EL (cell line): ENCODE measurements at places on chromosomes 6 and 20.

DNA sequence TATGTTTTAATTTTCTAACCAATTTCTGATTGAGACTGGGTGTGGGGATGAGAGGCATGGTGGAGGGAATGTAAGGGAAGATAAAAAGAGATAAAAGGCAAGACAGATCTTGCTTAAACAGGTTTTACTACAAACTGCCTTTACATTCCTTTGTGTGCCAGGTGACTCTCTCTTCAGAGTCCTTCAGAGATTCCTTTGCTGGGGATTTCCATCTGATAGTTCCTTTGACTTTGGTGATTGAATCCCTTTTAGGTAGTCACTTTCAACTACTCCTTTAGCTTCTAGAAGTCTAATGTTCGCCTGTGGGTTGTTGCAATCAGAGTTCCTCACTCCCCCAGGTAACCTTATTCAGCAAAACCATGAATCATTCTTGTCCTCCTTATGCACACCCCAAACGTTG lies 283.3 kb upstream of the MANEA start:
- DNase-seq: no peak

GRCh38 chr6:149211046-149211571 lies 106.4 kb upstream of the TAB2 start:
- peak; percentile 46 for DNase-seq

- no peak for DNase-seq
Measured at GRCh38 chr20:59015812-59016711, 3.2 kb upstream of the TUBB1 start.

- peak; percentile 98 for DNase-seq
Measured at GRCh38 chr6:109094416-109095035, at the start of gene SESN1. Gene SESN1 (minus strand): TSS chr6:109094846. CDS start chr6:109094073, 773 bp downstream.

- DNase-seq: no peak
Measured at GRCh38 chr6:19983374-19983773, 146.2 kb downstream of the ID4 start.

- no peak for DNase-seq
Measured at GRCh38 chr6:3636060-3636459, 115.5 kb downstream of the PXDC1 start.

DNA sequence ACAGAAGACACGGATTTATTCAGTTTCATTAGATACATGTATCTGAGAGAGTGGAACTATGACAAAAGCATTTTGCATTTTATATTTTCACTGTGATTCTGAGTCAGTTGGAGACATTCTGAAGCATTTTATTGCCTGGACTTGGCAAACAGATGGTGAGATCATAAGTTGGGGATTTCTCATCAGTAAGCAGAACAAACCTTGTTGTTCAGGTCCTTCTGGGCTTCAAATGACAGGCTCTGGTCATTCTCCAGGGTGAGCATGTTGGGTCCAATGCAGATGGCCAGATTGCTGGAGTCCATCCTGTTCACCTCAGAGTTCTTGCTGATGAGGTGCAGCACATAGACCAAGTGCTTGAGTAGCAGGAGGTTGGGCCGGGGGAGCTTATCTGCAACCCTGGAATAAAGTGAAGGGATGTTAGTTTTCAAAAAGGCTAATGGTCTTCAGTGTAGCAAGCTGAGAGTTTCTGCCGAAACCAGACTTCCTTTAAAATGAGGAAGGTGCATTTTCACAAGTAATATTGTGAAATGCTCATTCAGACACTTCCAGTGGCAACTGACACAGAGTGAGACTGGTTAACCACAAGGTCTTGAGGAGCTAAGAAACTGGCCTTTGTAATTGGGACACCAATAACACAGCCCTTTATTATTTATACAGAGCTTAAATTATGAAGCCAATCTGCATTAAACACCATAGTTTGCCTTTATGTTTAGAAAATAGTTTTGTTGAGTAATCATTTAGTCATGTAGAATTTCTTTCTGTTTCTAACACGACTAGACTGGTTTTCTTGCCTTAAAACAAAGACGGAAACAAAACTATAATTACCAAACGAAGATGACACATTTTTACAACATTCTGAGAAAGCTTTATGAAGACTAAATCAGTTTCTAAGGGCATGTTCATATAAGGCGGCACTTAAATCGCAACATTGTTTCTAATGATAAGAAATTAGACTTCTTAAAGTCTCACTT lies 5.6 kb downstream of the TAGAP start:
- peak; percentile 66 for DNase-seq

- peak; percentile 84 for DNase-seq
Measured at GRCh38 chr20:58651946-58652605, 993 bp downstream of the STX16 start.

DNA sequence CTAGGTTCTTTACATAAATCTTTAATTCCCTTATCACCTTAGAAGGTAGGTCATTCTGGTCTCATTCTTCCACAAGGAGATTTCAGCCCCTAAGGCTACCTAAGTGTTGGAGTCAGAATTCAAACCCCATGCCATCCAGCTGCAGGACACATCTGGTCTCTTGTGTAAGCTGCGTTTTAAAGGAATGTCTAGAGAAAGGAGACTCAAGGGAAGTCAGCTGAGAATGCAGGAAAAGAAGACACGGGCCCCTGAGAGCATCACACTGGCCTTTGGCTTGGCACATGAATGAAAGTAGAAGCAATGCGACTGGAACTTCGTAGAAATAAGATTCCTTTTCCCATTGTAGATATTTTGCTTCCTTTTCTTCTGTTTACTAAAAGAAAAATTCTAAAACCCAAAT lies 76.7 kb upstream of the SYNJ2 start:
- no peak for DNase-seq

DNA sequence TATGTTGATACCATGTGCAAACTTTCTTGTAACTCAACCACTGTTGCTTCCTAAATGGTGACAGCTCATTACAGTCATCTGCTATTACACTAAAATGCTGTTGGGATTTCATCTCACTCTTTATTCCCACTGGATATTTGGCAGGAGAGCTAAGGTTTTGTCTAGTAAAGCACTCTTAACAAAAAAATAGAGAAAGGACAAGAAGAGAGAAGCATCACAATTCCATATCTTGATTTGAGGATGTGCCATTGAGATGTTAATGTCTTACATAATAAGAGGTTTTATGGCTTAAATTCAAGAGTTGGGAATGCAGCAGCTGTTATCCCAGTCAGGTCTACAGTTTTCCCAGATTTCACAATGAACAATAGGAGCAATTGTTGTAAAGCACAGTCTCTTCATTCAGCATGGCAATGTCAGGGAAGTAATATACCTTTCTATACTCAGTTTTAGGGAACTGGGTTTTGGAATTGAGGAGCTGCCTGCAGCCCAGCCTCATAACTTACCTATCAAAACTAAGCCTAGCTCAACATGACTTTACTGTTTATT lies 134.9 kb downstream of the ISM1 start:
- no peak for DNase-seq

- peak; percentile 77 for DNase-seq
Measured at GRCh38 chr6:27553123-27553904, 80.4 kb upstream of the ZNF184 start.

DNA sequence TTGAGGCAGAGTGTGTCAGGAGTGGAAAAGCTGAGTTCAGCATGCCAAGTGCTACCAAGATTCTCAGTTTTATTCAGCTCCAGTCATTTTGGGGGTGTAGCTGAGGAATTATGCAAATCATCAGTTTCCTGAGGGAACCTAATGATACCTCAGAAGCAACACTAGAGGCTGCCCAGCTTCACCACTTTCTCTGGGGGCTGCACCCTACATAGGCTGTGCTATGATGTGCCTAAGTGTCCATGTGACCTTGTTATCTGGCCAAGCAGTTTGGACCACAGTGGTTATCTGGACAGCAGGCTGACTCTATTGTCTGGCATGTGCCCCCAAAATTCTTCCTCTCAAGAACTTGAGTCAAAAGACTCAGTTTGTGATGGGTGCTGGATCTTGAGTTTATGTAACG lies 374.6 kb upstream of the SYNCRIP start:
- no peak for DNase-seq

DNA sequence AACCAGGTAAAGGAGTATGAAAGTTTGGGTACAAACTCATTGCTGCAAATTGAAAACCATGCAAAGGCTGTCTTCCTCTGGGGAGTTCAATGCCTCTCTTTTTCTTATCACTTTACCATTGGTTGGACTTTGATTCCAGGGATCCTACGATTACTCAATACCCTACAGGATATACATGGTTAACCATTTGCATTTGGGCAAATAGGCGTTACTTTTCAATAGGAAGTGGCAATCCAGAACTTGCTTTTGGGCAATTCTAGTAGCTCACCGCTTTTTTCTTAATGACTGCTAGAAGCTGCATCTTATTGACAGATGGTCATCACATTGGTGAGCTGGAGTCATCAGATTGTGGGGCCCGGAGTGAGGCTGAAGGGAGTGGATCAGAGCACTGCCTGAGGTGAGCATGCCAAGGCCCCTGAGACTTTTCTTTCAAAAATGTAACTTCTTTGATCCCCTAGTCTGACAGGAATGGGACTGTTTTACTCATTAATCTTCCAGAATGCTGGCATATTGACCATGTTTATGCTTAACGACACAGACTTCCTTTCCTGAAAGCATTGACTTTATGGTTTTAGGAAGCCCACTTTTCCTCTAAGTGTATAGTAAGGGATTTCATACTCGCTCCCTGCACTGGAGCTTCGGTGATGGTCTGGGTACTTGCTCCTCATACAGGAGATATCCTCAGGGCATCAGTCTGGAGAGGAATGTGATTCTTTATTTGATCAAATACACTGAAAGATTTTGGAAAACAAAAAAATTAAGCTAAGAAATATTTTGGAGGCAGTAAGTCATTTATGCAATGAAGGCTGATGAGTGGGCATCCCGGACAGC lies at the start of gene CCR6:
Gene CCR6 (plus strand): TSS at position 270 of the 831 bp plus-strand sequence. CDS start 13,039 bp downstream, outside the sequence.
- DNase-seq: no peak

- no peak for DNase-seq
Measured at GRCh38 chr6:151092591-151092990, 147.2 kb upstream of the AKAP12 start.

GRCh38 chr6:151130329-151130728 lies 109.4 kb upstream of the AKAP12 start:
- no peak for DNase-seq

DNA sequence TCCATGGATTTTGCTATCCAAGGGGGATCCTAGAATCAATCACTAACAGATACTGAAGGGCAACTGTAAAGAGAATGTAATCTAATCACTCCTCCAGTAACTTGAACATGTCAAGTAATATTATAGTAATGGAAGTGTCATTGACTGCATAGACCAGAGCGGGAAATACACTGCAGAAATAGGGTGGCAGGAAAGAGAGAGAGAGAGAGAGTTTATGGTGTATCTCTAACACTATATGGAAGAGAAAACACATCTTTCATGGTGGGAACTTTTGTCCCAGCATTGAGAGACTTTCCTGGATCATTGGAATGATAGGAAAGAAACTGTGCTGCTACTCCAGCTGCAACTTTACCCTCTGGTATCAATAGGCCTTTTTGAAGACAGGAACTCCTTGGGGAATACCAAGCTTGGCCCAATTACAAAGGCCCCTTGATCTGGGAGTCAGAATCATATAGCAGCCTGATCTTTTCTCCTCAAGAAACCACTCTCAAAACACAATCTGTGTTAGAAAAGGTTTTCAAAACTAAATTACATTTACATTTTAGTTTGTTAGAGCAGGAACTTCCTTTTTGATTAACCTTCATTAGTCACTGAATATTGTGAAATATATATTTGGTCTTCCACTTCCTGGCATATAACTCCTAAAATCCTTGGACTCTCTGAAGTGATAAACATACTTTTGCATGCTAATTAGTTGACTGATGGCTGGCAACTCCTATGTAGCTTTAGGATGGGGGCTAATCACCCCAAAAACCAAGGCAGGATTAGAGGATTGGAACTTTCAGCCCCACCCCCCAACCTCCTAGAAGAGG lies 29.5 kb upstream of the RNGTT start:
- DNase-seq: no peak

- DNase-seq: no peak
Measured at GRCh38 chr20:50797142-50797541, 2.3 kb downstream of the BCAS4 start.

GRCh38 chr6:90413867-90414266 lies 117.2 kb upstream of the BACH2 start:
- peak; percentile 21 for DNase-seq

GRCh38 chr20:9360431-9360830 lies 154.0 kb upstream of the LAMP5 start:
- DNase-seq: no peak

DNA sequence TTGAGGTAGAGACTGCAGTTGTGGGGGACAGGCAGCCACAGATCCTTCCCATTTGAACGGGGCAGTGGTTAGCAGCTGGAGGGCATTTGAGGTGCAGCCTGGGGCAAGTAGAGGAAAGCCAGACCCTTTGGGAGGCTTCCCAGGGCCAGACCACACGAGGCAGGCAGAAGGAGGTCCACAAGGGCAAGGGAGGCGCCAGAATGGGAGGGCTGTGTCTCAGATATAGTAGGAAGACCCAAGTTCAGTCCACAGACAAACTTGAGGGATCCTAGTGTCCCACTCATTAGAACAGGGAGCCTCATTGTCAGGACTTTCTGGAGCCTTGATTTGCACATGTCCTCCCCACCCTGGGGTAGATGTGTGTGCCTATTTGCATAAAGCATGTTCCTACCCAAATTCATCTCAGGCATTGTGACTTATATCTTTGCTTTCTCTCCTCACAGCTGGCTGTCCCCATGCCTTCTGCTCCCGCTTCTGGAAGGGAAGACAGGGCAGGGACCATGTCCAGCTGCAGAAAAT lies 166.0 kb downstream of the VEGFA start:
- no peak for DNase-seq
